Stimulated activated naive CD8-positive, alpha-beta T cell treated with anti-CD3 and anti-CD28 coated beads, Interleukin-15, amount 100 ng/mL, for 72 hours (primary cell): ENCODE measurements at places on chromosomes 6 and 20.

DNA sequence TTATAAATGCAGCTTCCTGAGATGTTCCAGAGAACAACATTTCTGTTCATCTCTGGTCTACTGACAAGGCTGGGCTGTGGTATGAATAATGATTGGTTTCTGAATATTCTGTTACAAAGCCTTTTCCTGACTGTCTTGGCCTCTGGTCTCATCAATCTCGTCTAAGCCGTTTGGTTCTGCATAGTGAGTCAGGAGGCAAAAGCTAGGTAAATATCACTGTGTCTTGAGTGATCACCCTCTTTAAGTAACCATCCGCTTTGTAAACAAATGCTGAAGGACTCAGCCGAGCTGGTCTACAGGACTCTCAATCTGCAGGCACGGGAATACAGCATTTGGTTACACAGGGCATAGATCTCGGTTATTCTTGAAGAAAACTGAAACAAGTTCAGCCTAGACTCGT lies 511.9 kb downstream of the KIF16B start:
- DNase-seq = no peak

GRCh38 chr6:26530203-26530602 lies 8.0 kb upstream of the HMGN4 start:
- no peak for DNase-seq

- DNase-seq = no peak
Measured at GRCh38 chr6:147185216-147185615, 19.0 kb upstream of the STXBP5 start.

GRCh38 chr6:3325210-3325609 lies 66.5 kb downstream of the PSMG4 start:
- DNase-seq = no peak

- no peak for DNase-seq
Measured at GRCh38 chr20:14921513-14921912, 584.1 kb upstream of the FLRT3 start.

DNA sequence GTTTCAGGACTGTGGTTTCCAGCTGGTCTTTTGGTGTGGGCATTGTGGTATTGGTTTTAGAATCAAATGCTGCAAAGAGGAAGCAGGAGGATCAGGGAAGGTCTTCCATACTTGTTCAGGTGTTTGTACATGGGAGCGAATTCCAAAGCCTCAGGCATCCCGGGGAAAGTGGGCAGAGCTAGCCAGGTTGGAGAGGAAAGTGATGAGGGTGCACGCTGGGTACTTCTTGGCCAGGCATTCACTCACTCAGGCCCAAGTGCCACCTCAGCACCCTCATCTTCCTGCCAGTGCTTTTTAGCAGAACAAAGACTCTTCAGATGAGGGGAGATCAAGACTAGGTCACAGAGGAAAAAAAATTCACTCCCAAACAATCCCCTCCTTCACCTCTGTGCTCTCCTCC lies 241.1 kb upstream of the TBX18 start:
- DNase-seq = no peak

DNA sequence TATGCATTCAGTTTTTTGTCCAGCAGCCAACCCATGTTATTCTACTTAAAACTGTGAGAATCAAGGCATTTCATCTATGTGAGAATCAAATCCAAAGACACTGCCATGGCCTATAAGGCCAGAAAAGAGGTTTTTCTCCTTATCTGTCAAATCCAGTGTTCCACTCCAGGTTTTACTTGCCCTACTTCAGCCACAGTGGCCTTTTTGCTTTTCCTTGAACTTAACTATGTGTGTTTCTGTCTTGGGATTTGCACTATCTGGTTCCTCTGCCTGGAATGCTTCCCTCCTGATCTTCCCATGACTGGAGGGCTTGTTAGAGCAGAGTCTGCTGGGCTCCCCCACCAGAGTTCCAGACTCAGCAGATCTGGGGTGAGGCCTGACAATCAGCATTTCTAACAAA lies 113.1 kb upstream of the DOK5 start:
- DNase-seq = no peak

- no peak for DNase-seq
Measured at GRCh38 chr6:143362192-143362558, 88.3 kb downstream of the ADAT2 start.

- no peak for DNase-seq
Measured at GRCh38 chr6:147156218-147156617, 48.0 kb upstream of the STXBP5 start.

DNA sequence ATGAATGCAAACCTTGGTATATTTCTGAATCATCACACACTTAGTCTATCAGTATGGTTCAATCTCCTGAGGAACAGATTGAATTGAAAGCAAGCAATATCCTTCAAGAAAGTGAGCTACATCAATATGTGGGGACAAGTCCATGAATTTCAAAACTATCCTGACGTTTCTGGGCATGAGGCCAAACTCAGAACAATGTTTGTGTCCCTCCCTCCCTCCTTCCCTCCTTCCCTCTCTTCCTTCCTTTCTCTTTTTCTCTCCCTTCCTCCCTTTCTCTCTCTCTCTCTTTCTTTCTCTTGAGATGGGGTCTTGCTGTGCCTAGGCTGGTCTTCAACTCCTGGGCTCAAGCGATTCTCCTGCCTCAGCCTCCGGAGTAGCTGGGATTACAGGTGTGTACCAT lies 27.9 kb upstream of the SYNCRIP start:
- DNase-seq = no peak

- DNase-seq = no peak
Measured at GRCh38 chr20:43699941-43700565, 26.7 kb downstream of the GTSF1L start.

- no peak for DNase-seq
Measured at GRCh38 chr6:118746145-118746824, 94.9 kb upstream of the CEP85L start.

- no peak for DNase-seq
Measured at GRCh38 chr6:143225929-143226328, 165.2 kb downstream of the AIG1 start.

DNA sequence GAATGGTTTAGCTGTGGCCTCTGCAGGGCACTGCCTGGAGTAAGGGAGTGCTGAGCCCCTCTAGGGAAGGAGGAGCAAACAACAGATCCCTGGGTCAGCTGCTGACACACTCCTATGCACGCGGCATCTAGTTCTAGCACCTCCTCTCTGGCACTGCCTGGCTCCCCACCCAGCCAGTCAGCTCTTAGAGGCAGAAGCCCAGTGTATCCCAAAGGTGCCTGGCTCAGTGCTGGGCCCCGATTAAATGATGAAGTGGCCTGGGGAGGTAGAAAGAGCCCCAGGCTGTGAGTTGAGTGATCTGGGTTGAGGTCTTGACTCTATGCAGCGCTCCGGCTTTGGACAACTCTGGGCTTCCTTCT lies 7.6 kb upstream of the VEGFA start:
- DNase-seq = no peak

DNA sequence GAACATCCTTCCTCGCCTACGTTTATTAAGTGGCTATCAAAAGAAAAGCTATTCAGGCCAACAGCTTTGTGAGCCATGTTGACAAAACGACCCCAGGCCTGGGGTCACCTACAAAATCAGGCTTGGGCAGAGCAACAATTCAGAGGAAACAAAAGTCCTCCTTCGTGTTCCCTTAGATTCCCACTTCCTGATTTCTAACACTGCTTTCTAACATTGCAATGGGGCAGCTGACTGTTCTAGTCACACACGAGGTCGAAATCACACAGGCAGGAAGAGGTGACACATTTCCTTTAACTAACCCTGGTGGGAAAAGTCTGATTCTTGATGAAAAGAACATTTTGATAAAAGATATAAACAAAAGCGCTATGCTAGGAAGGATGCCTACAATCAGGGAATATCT lies 31.9 kb downstream of the WDR27 start:
- no peak for DNase-seq

- no peak for DNase-seq
Measured at GRCh38 chr6:38604700-38605099, 35.0 kb downstream of the BTBD9 start.

DNA sequence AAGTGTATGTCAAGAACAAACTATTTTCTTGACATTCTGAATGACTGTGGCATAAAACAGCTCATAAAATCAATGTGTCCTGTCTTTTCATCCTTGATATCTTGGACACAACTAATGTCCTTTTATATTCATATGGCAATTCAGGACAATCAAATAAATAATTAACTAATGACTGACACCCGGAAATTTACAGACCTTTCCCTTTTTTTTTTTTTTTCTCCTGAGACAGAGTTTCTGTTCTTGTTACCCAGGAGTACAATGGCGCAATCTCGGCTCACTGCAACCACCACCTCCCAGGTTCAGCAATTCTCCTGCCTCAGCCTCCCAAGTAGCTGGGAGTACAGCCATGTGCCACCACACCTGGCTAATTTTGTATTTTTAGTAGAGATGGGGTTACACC lies 107.1 kb upstream of the LGSN start:
- no peak for DNase-seq
